ENCODE measurements at places on chromosomes 7 and 10. TPM values are rescaled to one million over a fixed set of nuclear protein-coding genes. Genes with fewer than 3 reads are reported as not detected.

GRCh38 chr10:110918269-110918642 lies 724 bp downstream of the BBIP1 start:
- H3K4me3 ChIP-seq: peak overlapping the region; percentile 99
- peak overlapping the region; percentile 100 for H3K27ac ChIP-seq
- H3K4me1 ChIP-seq: peaks cover 34% of the 10 kb centered on the region
- H3K36me3 ChIP-seq: no peaks in the 10 kb centered on the region
- peak; percentile 92 for DNase-seq

The CTAGE4 gene
- 3.1 TPM for total RNA-seq

The TNS3 gene
- total RNA-seq: 427 TPM

GRCh38 chr10:85544956-85545355 lies 821.6 kb downstream of the GRID1 start:
- no peaks in the 10 kb centered on the region for H3K36me3 ChIP-seq
- peaks cover 43% of the 10 kb centered on the region for H3K4me1 ChIP-seq
- H3K4me3 ChIP-seq: no peak overlapping the region
- H3K27me3 ChIP-seq: no peaks in the 10 kb centered on the region

DNA sequence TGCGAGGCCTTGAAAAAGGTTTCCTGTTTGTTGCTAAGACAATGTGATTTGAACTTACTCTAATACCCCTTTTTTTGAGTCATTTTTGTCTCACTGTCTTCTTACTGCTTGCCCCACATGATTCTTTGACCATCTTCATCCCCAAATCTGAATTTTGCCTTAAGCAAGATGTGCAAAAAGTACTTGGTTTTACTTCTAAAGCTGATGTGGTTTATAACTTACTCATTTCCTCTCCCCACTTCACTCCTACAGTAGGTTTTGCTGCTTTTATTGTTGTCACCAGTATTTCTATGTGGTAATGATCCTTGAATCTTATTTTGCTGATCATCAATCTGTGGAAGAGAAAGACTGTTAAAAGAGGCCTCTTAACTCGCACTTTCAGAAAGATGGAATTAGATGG lies 396.4 kb downstream of the SDK1 start:
- no peaks in the 10 kb centered on the region for H3K27me3 ChIP-seq
- no peak for DNase-seq
- H3K27ac ChIP-seq: no peak overlapping the region
- no peak overlapping the region for H3K4me3 ChIP-seq
- H3K4me1 ChIP-seq: no peaks in the 10 kb centered on the region
